ENCODE measurements at places on chromosomes 7 and 10. TPM values are rescaled to one million over a fixed set of nuclear protein-coding genes. Genes with fewer than 3 reads are reported as not detected.

ACSM6 gene
- total RNA-seq, result not detected

SLC18A2 gene
- 0.27 TPM for total RNA-seq

MET gene
- total RNA-seq, result 17.8 TPM

DPY19L1 gene
- total RNA-seq, result 6.8 TPM

ABLIM1 gene
- total RNA-seq, result 21.8 TPM

HOXA13 gene
- total RNA-seq, result not detected

DNA sequence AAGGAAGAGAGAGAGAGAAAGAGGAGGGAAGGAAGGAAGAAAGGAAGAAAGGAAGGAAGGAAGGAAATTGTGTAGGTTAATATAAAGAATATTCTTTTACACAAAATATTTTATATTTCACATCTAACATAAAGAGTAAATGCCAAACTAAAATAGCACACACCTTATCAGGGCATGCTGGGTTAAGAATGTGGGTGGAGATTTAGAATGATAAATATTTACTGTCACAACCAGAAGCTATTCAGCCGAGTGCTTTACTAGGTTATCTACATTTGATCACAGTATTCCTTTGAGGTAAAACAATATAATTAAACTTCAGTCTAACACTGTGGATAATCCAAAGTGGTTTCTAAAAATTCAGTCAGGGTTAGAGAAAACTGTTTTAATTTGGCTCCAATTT lies 103.3 kb downstream of the SEMA3A start:
- no peak for DNase-seq

GRCh38 chr10:124227055-124227975 lies 133.9 kb upstream of the CHST15 start:
- no peak for DNase-seq

DNA sequence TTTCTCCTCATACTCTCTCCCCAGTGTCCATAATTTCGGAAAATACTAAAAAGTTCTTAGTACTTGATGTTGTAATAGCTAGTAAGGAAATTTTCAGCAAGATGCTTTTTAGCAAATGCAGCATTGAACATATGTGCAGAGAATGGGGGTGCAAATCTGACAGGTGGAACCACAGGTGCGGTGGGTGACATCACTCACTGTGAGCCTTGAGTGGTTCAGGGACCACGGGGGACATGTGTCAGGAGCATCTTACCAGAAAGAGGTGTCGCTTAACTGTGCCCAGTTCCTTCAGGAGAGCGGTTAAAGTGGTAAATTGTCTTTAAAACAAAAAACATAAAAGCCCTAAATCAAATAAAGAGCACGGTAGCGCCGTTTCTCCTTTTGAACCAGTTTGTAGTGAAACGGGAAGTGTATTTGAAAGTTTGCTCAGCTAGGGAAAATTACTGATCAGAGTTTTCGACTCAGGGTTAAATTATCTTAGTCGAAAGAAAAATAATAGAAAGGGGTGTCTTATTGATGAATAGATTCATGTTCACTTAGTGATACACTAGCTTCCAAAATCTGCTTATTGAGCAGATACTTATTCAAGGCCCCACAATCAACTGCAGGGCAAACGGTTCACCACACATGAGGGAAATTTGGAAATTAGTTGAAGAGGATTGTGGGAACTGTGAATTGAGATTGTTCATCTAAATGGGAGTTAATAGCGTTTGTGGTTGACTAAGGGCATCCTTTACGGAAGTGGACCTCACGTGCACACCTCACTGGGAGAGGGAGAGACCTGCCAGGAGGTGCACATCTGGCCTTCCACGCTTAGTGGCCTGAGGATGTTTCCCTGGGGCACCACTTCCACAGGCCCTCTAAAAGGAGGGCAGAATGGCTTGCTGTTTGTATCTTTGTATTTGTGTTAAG lies 12.7 kb downstream of the CUL1 start:
- no peak for DNase-seq

GRCh38 chr7:100835903-100836811 lies 8.8 kb upstream of the EPHB4 start:
- DNase-seq, result peak; percentile 62

DNA sequence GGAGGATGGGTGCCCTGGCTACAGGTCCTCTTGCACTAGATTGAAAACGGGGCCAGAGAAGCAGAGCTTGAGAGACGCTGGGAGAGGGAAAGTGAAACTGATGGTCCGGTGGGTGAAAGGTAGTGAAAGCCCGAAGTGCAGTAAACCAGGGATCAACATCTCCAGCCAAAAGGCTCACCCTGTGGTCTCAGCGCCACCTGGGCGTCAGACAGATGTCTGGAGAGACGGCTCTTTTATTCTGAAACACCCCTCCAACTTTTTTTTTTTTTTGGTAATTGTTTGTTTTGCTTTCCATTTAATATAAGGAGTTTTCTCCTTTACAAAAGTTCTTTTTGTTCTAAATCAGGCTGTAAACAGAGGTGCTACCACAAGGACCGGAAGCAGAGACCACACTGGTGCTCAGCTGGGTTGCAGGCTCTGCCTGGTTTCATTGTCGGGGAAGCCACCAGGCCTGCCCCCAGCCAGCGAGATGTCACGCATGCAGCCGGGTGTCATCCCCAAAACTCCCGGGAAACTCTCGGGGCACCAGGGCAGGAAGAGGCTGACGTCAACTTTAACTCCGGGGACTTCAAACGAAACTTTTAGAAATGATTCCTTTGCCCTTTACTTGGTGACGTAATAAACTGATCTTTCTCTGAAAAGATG lies 11.2 kb downstream of the IL2RA start:
- DNase-seq, result peak; percentile 58

DNA sequence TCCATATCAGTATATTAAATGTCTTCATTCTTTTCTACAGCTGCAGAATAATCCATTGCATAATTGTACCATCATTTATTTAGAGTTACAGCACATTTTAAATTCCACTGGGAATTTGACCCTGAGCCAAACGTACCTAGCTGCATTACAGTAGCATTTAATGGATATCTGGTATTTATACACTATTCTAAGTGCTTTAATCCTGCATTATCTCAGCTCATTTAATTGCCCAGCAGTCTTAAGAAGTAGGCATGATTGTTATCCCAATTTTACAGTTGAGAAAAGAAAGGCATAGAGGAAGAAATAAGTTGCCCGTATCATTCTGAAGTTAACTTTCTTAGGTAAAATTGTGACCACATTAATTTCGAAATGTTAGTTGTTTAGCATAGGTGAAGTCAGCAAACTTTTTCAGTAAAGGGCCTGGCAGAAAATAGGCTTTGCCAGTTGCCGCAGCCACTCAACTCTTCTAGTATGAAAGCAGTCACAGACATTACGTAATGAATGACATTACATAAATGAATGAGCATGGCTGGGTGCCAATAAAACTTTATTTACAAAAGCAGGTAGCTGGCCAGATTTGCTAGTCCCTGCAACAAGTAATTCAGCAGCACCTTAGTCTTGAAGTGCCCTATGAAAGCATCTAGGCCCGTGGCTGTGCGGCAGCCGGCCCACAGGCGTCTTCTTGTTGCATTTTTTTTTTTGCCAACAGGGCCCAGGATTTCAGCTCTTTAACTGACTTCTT lies 30.0 kb downstream of the GUSB start:
- no peak for DNase-seq

- DNase-seq, result no peak
Observed at GRCh38 chr10:110042181-110042580, 34.4 kb downstream of the ADD3 start.

DNA sequence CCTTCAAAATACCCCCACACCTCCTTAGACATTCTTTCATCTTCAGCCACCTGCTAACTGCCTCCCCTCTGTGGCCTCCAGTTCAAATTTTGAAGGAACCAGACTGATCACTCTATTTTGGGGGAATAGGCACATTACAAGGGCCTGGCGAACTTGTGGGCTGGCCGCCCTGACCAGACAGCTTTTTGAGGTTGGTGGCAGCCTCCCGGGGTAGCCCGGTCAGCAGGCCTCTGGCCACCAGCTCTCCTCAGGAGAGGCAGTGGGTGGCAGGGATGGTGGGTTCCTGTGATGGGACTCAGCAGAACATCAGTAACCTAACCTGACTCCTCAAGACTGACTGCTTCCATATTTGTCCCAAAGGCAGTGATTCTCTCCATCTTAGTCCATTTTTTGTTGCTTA lies 17.4 kb upstream of the EEPD1 start:
- DNase-seq, result no peak

- no peak for DNase-seq
Observed at GRCh38 chr7:27205325-27206280, 5.7 kb upstream of the HOXA13 start.

- no peak for DNase-seq
Observed at GRCh38 chr7:2800220-2800930, 43.7 kb downstream of the GNA12 start.

GRCh38 chr10:21170216-21170615 lies 273.1 kb upstream of the NEBL start:
- no peak for DNase-seq

DNA sequence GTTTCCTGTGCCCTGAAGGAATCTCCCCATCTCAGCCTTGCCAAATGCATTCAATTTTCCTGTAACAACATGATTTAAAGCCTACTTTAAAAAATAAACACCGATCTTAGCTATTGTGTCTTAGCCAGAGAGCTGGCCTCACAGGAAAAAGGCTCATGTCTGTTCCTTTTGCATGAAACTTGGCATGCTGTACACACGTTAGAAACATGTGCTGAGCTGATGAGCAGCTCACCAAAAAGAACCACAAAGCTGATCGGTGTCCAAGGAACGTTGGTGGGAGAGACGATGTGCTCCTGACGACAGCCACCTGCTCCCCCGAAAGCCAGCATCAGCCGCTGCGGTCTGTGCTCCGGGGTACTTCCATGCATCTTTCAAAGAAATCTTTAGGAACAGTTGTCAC lies 135.9 kb downstream of the ADARB2 start:
- no peak for DNase-seq

GRCh38 chr7:30286749-30287148 lies 2.4 kb downstream of the ZNRF2 start:
- DNase-seq, result no peak

DNA sequence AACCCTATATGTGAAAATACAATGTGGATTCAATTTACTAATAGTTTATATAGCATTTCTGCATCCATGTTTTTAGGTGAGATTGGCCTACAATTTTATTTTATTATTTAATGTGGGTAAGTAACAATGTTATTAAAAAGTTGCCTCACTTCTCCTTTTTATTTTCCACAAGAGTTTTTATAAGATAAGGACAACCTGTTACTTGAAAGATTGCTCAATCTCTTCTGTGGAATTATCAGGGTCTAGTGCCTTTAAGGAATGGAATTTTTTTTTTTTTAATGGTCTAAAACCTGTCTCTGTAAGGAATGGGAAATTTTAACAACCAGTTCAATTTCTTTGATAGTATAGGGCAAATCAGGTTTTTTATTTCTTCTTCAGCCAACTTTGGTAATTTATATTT lies 53.9 kb upstream of the RAB18 start:
- DNase-seq, result no peak

- DNase-seq, result no peak
Observed at GRCh38 chr7:51369746-51370145, 53.1 kb upstream of the COBL start.

- no peak for DNase-seq
Observed at GRCh38 chr7:43192806-43193460, 80.5 kb downstream of the HECW1 start.

- DNase-seq, result no peak
Observed at GRCh38 chr10:124117833-124118232, 24.4 kb upstream of the CHST15 start.

GRCh38 chr7:106545275-106545674 lies 115.7 kb downstream of the CCDC71L start:
- DNase-seq, result no peak

- DNase-seq, result no peak
Observed at GRCh38 chr10:9016930-9017329, 962.4 kb downstream of the GATA3 start.

- no peak for DNase-seq
Observed at GRCh38 chr10:66322777-66323176, 603.1 kb upstream of the LRRTM3 start.

DNA sequence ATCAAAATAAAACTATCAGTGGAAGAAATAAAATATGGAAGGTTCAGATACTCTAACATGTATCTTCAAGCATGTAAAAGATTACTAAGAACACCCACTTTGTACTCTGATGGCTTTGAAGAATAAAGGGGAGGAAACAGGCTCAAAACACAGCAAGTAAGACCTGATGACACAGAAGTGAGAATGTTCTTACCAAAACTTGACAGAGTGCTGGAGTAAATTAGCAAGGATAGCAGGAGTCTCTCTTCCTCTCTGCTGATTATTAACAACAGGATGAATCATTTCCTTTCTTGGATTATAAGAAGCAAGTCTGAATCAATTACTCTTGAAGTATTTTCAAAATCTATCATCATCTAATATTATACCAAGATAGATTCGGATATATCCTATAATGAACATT lies 47.5 kb downstream of the GLI3 start:
- no peak for DNase-seq

DNA sequence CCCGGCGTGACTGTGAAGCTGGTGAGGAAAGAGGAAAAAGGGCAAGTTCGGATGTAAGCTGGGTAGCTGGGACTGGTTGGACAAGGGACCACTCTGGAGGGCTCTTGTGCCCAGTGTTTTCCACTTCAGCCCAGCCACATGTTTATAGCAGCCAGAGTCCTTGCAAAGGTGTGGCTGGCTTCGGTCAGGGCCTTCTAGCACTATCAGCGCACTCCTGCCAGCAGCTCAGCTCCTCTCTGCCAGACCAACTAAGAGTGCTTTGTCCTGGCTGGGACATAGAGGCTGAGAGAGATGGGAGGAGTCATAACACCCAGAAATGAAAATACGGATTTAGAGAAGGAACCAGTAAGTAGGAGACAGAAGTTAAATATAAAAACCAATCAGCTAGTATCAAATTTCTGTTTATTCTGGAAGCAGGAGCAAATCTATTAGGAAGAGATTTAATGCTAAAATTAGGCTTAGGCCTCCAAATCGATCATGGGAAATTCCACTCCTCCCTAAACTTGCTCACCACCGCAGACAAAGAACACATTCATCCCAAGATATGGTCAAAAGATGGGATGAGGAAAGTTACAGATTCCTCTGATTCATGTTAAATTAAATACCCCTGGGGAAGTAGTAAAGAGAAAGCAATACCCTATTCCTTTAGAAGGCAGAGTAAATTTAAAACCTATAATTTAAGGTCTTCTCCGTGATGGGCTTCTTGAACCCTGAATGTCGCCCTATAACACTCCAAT lies 135.0 kb downstream of the RALA start:
- DNase-seq, result no peak

- no peak for DNase-seq
Observed at GRCh38 chr7:45035893-45036292, 35.9 kb downstream of the CCM2 start.

- peak; percentile 84 for DNase-seq
Observed at GRCh38 chr10:125084614-125085257, 75.6 kb downstream of the CTBP2 start.

DNA sequence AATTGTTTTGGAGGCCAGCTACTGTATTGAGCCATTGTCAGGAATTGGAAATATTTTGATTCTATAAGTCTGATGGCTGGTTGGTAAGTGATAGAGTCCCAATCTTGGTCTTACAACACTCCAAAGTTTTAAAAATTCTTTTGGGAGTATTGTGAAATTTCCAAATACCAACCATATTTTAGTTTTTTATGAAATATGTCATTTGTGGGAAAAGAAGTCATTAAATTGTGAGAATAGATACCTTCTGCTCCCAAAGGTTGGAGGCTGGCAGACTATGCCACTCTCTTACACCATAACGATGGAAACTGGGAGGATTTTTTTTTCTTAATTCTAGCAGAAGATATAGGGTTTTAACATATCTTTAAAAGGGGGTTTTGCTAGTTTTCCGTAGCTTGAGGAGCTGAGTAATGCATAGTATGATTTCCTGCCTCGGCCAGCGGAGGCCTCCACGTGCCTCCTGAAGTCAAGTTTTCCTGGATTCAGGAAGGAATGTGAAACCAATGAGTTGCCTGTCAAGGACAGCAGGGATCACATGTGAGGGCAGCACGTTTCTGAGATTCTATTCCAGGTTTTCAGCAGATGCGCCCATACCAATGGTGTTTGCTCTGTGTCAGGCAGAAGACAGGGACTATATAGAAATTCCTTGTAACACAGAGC lies 92.2 kb upstream of the LAMB4 start:
- no peak for DNase-seq
